NCI-H345 (cell line): ENCODE measurements at places on chromosomes 16 and 17.

DNA sequence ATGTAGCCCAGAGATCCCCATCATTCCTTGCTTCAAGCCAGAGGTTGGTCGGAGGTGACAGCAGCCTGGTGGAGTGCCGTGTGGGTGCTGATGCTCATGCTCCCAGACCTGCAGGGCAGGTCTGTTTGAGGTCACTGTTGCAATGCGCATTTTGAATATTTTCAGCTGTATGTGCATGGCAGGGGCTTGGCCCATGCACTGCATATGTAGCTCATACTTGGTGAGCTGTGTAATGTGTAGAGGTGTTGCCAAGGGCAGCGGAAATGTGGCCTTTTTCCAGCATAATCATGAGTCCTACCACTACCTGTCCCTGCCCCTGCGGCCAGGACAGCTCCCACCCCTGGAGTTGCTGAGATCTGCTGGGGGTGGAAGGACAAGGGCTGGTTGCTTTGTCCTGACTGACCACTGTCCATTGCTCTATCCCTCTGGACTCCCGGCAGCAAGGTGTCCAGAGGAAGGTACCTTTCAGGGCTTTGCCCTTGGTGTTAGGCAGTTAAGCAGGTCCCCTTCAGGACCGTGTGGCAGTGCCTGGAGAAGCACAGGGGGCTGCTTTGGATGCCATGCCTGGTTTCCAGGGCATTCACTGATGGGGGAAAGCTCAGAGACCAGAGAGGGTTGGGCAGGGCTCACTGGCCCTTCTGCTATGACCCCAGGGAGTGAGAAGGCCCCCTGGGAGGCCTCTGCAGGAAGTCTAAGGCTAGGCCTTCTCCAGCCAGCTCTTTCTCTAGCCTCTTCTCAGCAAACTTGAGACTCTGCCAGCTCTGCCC is 215.2 kb downstream of the NTN1 start:
- DNase-seq, result no peak

GRCh38 chr17:14748036-14748710 is 447.3 kb downstream of the HS3ST3B1 start:
- no peak for DNase-seq

DNA sequence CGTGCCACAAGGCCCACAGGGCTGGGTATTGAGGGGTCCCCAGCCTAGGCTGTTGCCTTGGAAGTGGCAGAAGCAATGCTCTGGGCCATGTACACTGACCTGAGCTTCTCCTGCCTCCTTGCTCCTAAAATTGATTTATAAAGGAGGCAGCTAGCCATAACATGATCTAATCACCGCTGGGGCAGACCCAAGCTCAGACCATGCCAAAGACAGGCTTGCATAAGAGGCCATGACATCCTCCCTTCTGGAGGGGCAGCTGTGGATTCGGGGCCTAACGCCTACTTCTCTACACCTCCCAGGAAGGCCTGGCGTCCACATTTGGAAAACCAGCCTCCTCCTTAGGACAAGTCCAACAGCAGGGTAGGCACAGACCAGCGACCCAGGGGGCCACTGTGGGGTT is 12.3 kb downstream of the HSD11B2 start:
- no peak for DNase-seq

DNA sequence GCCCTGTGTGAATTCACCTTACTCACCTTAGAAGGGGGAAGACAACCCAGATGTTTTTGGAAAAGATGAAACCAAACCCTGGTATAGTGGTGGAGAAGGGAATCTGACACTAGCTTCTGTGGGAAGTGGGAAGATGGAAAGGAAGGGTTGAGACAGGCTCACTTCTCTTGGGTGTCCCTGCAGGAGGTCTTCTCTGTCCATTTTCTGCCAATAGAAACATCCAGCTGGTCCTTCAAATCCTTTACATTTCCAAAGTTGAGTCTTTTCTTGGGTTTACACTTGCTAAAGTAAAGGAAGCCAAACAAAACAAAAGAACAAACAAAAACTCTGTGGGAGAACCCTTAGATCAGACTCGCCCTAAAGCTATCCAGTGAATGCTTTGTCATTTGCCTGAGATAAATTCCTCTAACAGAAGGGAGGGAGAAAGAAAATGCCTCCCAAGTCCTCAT is 10.2 kb downstream of the HOXB1 start:
- DNase-seq, result no peak

- DNase-seq, result no peak
These were observed 32.6 kb upstream of the CBFA2T3 start for GRCh38 chr16:89009343-89010209.

DNA sequence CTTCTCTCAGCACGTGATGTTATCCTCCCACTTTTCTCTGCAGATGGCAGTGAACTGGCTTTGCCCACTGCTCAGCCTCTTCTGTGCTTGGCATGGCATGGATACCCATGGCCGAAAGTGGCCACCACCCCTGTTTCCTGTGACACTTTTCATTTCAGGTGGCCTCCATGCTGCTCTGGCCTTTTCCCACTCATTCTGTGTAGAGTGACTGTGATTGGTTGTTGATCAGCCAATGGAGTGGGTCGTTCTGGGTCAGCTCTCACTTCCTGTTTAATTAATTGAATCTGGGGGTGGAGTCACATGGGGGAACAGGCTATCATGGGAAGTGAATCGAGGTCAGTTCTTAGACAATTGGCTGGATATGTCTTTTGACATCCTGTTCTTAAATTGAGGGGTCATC is 350.1 kb upstream of the EEF2KMT start:
- DNase-seq, result no peak

DNA sequence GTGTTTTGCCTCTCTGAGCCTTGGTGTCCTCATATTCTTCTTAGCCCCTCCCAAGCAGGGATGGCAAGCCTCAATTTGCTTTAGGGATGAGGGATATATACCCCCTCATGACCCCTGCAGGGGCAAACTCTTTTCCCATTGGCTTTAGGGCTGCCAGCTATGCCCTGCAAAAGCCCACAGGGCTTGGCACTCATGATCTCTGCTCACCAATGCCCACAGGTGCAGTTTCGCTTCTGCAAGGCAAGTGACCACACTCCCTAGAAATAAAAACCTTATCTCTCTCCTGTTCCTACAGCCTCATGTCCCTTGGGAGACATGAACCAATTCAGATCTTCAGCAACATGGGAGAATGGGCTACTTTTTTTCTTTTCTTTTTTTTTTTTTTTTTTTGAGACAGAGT is 8.8 kb downstream of the BEAN1 start:
- DNase-seq, result no peak

GRCh38 chr17:74356646-74357465 is 4.8 kb downstream of the BTBD17 start:
- no peak for DNase-seq

DNA sequence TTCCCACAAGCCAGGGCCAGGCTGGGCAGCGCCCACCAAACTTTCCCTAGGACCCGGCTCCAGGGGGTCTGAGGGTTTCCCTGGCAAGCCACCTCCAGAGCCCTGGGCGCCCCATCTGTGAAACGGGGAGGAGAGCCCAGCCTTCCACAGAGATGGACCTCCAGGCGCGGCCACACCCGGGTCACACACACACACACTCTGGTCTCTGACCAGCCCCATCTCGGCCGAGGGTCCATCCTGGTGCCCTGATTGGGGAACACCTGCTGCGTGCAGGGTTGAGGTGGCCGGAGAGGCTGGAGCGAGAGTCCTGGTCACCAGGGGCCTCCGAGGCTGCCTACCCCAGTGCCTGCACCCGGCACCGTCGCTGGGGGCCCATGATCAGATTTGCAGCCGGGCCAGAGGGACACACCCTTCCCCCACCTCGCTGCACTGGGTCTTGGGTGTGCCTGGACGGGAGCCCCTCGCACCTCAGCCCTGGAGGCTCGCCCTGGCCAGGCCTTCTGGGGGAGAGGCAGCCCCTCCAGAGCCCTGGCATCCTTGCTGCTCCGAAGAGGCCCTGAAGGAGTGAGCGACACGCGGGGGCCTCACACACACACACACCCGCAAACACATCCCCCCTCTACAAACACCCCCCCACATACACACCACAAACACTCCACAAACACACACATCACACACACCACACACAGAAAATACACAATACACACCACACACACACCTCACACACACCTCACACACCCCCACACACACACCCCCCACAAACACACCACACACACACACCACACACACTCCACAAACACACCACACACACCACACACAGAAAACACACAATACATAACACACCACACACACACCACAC is 29.7 kb downstream of the SLC25A10 start:
- DNase-seq, result no peak

DNA sequence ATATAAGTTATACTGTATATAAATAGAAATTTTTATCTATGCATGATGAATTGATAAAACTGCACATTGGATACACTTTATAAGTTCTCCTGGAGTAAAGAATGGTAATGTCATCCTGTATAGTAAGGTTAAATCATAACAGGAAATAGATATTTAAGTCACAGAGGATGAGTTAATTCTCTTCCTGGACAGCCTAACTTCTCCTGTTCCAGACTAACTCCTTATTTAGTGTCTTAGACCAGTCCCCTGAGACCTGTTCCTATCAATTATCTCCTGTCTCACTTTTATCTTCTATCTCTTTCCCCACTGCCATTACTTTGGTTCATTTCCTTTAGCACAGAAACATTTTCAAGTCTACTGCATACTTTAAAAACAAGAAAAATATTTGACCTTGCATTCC is 46.5 kb downstream of the SSH2 start:
- no peak for DNase-seq
